ENCODE measurements at places on chromosomes 3 and 15.

- DNase-seq: no peak
Measured at GRCh38 chr3:193795062-193795690, 202.2 kb downstream of the OPA1 start.

DNA sequence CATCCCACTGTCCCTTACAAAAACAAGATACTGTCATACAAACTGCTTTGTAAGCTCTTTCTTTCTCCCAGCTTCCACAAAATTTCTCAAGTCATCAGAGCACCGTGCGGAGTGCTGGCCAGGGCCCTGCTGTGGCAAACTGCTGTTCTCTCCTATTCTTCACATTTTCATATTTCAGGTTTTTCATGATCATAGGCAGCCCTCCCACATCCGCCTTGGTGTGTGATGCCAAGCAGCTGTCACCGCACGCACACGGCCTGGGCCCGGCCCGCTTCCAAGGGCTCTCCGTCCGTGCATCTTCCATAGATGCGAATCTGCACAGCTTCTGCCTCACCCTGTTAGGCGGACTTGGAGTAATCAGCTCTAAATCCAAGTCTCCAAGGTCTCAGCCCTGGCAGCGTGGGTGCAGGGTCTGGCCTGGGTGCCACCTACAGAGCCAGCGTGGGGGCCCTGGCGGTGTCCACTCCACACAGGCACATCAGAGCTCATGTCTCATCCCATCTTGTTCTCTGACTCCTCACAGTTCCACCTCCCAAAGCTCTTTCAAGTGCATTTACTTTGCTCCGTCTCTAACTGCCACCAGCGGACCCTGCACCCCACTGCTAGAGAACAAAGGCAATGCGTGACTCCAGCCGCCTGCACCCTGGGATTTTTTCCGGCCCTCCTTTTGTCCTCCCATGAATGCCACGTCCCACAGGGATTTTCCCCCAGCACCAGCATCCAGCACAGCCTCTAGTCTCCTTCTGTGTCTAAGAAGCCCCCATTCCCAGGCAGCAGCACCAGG lies 27.2 kb downstream of the CYFIP1 start:
- DNase-seq: no peak

GRCh38 chr15:30922480-30923311 lies 19.0 kb downstream of the FAN1 start:
- DNase-seq: no peak

DNA sequence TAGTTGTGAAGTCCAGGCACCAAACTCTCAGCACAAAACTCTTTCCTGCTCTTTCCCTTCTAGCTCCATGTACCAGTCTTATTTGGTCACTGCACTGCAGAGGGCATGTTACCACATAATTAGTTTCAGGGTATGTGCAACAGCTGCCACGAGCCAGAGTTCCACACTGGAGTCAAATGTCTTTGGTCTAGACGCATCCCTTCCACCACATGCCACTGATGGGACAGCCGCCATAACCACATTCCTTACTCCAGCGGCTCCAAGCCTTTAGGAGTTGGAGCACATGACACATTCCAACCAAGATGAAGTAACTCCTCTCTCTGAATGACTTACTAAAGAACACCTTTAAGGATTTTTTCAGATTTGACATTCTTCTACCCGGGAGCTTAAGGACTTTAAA lies 153.4 kb downstream of the ERC2 start:
- DNase-seq: no peak

DNA sequence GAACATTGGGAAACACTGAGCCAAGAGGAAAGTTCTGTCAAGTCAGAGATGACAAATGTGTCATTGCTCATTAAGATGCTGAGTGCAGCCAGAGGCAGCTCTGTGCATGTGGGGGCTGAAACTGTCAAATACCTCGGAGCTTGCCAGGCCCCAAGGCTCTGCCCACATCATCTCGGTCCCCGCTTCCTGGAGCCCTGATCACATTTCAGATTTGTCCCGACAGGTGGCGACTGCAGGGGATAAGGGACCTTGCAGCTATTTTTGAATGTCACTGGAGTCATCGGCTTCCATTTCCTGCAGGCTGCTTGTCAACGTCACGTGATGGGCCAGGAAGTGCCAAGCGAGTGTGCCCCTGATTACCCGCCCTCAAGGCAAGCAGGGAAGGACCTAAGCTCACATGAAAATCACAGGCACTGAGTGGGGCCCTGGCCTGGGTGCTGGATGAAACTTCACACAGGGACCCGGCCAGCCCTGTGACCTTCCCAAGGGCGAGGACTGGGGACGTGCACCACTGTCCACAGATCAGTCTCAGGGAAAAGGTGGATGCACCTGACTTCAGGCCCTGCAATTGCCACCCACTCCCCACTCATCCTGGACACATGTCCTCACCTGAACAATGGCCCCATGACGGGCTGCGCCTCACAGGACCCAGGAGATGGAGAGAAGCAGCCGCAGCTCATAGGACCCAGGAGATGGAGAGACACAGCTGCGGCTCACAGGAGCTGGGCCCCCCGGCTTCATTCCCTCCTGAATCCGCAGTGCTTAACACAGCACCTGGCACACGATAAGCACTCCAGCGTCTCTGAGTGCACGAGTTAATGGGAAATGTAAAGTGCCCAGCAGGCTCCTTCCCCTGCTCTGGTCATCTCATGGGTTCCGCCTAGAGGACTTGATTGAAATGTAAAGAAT lies 73.4 kb downstream of the NUP210 start:
- DNase-seq: peak; percentile 83

DNA sequence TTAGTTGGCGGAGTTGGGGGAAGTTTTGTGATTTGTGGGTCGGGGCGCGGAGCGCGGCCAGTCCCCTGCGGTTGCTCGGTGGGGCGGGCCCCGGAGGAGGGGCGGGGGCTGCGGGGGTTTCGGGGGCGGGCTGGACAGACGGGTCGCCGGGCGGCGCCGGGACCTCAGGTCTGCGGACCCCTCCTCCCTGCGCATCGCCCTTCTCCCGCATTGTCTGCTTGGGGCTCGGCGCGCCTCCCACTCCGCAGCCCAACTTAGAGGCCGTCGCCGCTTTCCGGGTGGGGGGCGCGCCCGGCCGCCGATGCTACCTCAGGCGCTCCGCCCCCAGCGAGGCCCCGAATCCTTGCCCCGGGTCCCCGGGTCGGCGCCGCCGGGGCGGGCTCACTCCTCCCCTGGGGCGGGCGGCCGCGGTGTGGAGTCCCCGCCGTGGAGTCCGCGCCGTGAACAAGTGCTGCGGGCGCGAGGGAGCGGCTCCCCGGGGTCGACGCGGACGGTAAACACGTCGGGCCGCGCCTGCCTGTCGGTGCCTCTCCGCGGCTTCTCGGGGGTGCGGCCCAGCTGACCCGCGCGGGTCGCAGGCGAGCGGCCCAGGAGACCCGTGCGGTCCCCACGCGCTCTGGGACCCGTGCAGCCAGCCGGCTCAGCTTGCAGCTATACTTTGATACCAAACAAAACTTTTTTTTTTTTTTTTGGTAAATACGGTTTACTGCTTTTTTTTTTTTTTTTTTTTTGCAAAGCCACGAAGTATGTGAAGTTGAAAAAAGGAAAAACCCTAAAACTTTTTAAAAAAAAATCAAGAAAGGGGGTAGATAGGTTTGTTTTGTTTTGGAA lies 624 bp downstream of the AKAP13 start:
- peak; percentile 69 for DNase-seq

DNA sequence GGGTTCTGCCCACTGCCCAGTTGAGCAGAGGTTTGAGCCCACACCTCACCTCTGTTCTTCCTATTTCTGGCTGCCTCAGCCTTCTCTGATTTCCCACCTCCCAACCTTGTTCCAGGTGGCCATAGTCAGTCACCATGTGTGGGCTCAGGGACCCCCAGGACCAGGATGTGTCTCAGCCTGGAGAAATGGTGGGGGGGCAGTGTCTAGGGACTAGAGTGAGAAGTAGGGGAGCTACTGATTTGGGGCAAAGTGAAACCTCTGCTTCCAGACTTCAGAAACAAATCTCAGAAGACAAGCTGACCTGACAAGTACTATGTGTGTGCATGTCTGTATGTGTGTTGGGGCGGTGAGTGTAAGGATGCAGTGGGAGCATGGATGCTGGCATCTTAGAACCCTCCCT lies 22.9 kb downstream of the SHF start:
- DNase-seq: no peak

DNA sequence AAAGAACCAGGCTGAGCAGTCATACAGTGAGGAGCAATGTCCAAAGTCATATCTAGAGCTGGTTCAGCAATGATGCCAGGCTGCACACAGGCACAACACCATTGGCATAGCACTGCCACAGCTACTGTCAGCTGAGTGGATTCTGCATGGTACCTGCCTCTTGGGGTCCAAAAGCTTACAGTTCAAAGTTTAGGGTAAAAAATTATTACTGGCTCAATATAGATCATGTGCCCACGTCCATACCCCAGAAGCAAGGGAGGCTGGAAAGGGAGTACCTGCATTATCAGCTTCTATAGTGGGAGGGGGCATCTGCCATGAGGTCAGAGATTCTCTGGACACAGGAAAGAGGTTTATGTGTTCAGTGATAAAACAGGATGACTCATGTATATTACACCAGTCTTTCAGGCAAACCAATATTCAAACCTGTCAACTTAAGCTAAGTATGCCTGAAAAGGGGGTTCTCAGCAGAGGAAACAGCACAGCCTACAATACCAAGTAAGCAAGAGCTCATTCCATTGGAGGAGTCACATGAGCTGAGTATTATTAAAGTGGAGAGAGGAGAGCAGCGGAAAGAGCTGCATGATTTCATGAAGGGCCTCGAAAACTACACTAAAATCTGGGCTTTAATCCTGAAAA lies 99.0 kb downstream of the ANO10 start:
- no peak for DNase-seq

GRCh38 chr3:188796122-188796631 lies 375.6 kb upstream of the TPRG1 start:
- no peak for DNase-seq

GRCh38 chr15:58627701-58628100 lies 121.8 kb downstream of the ADAM10 start:
- DNase-seq: peak; percentile 34

GRCh38 chr3:110958313-110959147 lies 113.1 kb upstream of the NECTIN3 start:
- no peak for DNase-seq

GRCh38 chr3:41352510-41352909 lies 153.2 kb downstream of the CTNNB1 start:
- no peak for DNase-seq

- DNase-seq: no peak
Measured at GRCh38 chr3:129985113-129985512, 10.6 kb downstream of the TRH start.

DNA sequence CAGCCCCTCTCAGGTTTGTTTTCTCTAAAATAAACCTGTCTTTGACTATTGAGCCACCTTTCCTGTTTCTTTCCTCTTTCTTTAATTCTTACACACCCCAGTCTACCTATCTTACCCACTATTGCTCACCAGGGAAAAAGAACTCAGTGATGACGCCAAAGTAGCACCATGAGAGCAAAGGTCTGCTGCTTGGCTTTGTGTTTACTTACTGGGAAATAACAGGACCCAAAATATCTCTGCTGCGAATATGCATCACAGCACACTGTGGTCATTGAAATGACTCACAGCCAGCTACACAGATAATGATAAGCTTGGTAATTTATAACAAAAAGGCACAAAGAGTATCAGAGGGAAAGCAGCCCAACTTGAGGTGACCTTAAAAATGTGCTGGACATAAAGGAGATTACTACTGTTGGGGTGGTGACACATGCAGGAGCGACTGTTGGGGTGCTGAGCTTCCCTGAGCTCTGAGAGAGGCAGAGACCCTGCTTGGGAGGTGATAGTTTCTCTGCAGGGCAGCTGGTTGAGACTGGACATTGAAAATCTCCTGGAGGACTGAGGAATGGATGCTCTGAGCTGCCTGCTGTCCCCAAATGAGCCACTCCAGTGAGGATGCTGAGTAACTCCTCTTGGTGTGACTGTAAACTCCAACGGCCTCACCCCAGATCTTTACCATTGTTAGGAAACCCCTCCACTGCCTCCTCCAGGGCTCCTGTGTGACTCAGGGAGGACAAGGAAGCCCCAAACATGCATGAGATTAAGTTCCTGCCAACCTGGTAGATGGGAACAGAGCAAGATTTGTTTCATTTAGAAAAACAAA lies 14.5 kb downstream of the EFCAB12 start:
- no peak for DNase-seq

GRCh38 chr3:122200661-122201060 lies 17.2 kb downstream of the CASR start:
- DNase-seq: no peak

GRCh38 chr3:34376691-34377090 lies 578.3 kb downstream of the PDCD6IP start:
- DNase-seq: no peak

DNA sequence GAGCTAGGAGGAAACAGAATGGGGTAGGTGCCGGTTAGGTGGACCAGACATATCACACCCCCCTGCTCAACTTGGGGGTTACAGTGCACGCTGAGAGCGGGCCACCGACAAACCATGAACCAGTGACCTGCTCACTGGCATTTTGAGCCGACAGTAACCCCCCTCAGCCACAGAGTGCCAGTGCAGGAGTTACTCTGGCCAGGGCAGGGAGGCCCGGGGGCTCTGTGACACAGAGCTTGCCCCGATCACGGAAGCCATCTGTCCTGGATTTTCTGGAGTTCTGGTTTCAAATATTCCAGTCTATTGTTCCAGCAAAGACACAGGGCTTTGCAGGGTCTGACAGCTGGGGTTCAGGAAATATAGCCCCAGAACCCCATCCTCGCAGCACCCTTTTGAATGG lies 225.2 kb downstream of the VPS13C start:
- DNase-seq: no peak

DNA sequence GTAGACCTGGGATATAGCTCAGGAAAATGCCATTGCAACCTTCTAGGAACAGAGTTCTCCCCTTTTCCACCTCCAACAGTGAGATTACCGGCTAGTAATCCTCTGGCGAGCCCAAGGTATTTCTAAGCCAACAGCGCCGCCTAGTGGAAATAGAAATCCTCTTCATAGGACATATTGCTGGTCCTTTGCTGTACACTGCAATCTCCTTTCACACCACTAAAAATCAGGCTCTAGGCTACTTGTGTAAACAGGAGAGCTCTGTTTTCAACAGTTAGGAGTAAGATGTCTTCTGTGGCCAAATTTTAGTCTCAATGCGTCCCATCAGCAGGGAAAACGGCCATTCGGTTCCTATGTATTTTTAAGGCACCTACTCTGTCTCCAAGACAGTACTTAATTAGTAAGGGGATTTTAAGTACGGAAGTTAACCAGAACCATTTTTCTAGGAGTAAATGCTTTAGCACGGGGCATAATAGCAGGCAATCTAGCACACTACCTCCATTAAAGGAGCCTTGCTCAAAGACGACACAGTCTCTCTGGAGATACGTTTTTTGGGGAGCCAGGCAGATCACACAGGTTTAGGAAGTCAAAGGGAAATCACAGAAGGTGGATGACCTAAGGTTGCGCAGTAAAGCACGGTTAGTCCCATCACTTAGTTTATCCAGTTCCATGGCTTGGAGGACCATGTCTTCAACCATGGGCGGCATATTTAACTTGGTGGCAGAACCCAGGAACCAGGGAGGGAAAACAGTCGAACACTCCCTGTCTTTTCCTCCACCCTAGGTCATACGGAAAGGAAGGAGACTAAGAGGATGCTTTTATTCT lies 43.8 kb downstream of the NCEH1 start:
- DNase-seq: peak; percentile 83

GRCh38 chr15:33313491-33313890 lies 2.7 kb downstream of the RYR3 start:
- DNase-seq: no peak

Measured in CD4-positive, alpha-beta T cell treated with Interleukin-21 for 1 hour (primary cell).